ENCODE measurements at places on chromosomes 7 and 10. TPM values are rescaled to one million over a fixed set of nuclear protein-coding genes. Genes with fewer than 3 reads are reported as not detected.

DNA sequence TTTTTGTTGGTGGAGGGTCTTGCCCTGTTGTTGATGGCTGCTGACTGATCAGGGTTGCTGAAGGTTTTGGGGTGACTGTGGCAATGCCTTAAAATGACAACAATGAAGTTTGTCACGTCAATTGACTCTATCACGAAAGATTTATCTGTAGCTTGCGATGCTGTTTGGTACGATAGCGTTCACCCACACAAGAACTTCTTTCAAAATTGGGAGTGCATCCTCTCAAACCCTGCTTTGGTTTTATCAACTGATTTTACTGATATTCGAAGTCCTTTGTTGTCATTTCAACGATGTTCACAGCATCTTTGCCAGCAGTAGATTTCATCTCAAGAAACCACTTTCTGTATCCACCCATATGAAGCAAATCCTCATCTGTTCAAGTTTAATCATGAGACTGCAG, 26.0 kb downstream of the NAMPT start:
- no peak overlapping the region for H3K4me3 ChIP-seq
- no peak overlapping the region for H3K27ac ChIP-seq
- no peaks in the 10 kb centered on the region for H3K27me3 ChIP-seq
- no peaks in the 10 kb centered on the region for H3K4me1 ChIP-seq

- H3K4me3 ChIP-seq: no peak overlapping the region
- peaks cover 6% of the 10 kb centered on the region for H3K27me3 ChIP-seq
- DNase-seq: no peak
- H3K36me3 ChIP-seq: no peaks in the 10 kb centered on the region
Measured at GRCh38 chr7:157653827-157654207, 317.0 kb downstream of the DNAJB6 start.

Gene VSTM4
- total RNA-seq: 39.5 TPM

DNA sequence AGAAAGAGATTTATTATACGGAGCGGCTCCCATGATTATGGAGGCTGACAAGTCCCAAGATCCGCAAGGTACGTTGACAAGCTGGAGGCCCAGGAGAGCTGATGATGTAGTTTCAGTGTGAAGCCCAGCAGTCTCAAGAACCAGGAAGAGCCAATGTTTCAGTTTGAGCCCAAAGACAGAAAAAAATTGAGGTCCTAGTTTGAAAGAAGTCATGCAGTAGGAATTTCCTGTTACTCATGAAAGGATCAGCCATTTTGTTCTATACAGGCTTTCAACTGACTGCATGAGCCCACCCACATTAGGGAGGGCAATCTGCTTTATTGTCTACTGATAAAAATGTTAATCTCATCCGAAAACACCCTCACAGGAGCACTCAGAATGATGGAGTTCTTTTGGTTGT, 51.5 kb downstream of the CCDC71L start:
- H3K4me1 ChIP-seq: no peaks in the 10 kb centered on the region
- H3K4me3 ChIP-seq: no peak overlapping the region
- no peak overlapping the region for H3K27ac ChIP-seq

- no peak overlapping the region for H3K27ac ChIP-seq
- H3K4me3 ChIP-seq: no peak overlapping the region
- H3K27me3 ChIP-seq: no peaks in the 10 kb centered on the region
- no peaks in the 10 kb centered on the region for H3K4me1 ChIP-seq
- no peaks in the 10 kb centered on the region for H3K36me3 ChIP-seq
Measured at GRCh38 chr7:33678569-33679335, 226.6 kb upstream of the BMPER start.

GRCh38 chr10:72523932-72524396, 101.9 kb downstream of the MICU1 start:
- H3K4me3 ChIP-seq: no peak overlapping the region
- H3K36me3 ChIP-seq: no peaks in the 10 kb centered on the region
- no peaks in the 10 kb centered on the region for H3K27me3 ChIP-seq
